ENCODE measurements at places on chromosomes 11 and 22. TPM values are rescaled to one million over a fixed set of nuclear protein-coding genes. Genes with fewer than 3 reads are reported as not detected.
A peak's percentile ranks its signal among the peaks of the same experiment; 100 is the strongest.

Gene MS4A2
- total RNA-seq, result not detected

Gene CCDC34
- total RNA-seq, result 3.9 TPM

Gene OR51E2
- not detected for total RNA-seq

Gene VSIG2
- total RNA-seq, result not detected

Gene ZNF215
- 4.9 TPM for total RNA-seq

Gene ISX
- total RNA-seq, result not detected

Gene OR10G8
- total RNA-seq, result not detected

Gene SWAP70
- 41.6 TPM for total RNA-seq

Gene DEFB131B
- not detected for total RNA-seq

Gene JAM3
- 65.1 TPM for total RNA-seq

- peak; percentile 90 for DNase-seq
- peaks cover 30% of the 10 kb centered on the region for H3K27me3 ChIP-seq
- H3K4me1 ChIP-seq, result peaks cover 7% of the 10 kb centered on the region
These were observed 30.4 kb downstream of the COMMD9 start for GRCh38 chr11:36258730-36259360.

GRCh38 chr11:112345706-112346105 is 85.0 kb upstream of the PLET1 start:
- H3K27me3 ChIP-seq, result no peaks in the 10 kb centered on the region
- H3K27ac ChIP-seq, result no peak overlapping the region
- H3K4me1 ChIP-seq, result no peaks in the 10 kb centered on the region
- no peak overlapping the region for H3K4me3 ChIP-seq

GRCh38 chr11:110855191-110855590 is 143.0 kb upstream of the ARHGAP20 start:
- no peaks in the 10 kb centered on the region for H3K27me3 ChIP-seq
- H3K4me1 ChIP-seq, result peaks cover 23% of the 10 kb centered on the region
- no peak overlapping the region for H3K27ac ChIP-seq
- no peak overlapping the region for H3K4me3 ChIP-seq
- H3K36me3 ChIP-seq, result no peaks in the 10 kb centered on the region

- H3K27me3 ChIP-seq, result no peaks in the 10 kb centered on the region
- DNase-seq, result no peak
- no peaks in the 10 kb centered on the region for H3K36me3 ChIP-seq
- no peak overlapping the region for H3K27ac ChIP-seq
- H3K4me1 ChIP-seq, result no peaks in the 10 kb centered on the region
- no peak overlapping the region for H3K4me3 ChIP-seq
These were observed 42.3 kb downstream of the SPATA19 start for GRCh38 chr11:133803026-133803425.

DNA sequence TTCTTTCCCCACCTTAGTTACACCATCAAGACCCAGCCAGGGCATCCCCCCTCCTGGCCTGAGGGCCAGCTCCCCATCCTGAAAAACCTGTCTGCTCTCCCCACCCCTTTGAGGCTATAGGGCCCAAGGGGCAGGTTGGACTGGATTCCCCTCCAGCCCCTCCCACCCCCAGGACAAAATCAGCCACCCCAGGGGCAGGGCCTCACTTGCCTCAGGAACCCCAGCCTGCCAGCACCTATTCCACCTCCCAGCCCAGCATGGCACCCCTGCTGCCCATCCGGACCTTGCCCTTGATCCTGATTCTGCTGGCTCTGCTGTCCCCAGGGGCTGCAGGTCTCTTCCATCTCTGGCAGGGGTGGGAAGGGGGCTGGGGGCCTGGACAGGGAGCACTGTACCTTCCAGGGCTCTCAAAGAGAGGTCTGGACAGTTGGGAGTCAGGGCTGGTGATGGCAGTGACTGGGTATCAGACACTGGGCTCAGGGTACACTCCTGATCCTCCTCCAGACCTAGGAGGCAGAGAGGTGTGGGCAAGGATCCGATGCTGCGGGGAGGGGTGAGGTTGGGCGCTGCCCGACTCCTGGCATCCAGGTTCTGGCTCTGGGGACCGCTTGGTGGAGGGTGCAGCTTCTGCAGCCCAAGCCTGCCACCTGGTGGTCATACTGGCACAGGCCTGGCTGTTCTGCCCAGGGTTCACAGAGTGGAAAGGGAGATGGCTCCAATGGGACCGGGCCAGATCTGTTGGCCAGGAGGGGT is at the start of gene UPK2:
Gene UPK2, plus strand, starts transcription at position 205 of the 753 bp plus-strand sequence. Its CDS starts 53 bp downstream, at position 258.
- no peak within 1 kb of the TSS for H3K4me3 ChIP-seq
- no peaks in the 10 kb centered on the region for H3K27me3 ChIP-seq

GRCh38 chr11:6006395-6006794 is 351 bp downstream of the OR56A4 start:
- no peak overlapping the region for H3K4me3 ChIP-seq
- H3K27ac ChIP-seq, result no peak overlapping the region
- no peak for DNase-seq
- no peaks in the 10 kb centered on the region for H3K36me3 ChIP-seq

DNA sequence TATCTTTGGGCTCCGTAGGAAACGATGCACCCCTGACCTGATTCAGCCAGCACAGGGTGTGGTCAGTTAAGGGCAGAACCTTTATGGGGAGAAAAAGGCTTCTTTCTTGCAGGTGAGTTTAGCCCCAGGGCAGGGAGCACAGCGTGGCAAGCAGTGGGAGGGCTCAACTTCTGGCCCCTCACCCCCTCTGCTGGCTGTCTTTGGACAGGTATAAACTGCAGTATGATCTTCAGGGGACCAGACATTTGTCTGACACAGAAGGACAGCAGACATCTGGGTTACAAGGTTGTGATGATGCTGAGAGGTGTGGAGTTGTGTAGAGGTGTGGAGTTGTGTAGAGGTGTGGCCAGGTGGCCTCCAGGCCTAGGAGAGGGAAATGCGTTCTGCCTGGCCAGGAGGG is 324.0 kb upstream of the PLET1 start:
- H3K27me3 ChIP-seq, result peaks cover 18% of the 10 kb centered on the region
- H3K27ac ChIP-seq, result no peak overlapping the region
- no peak for DNase-seq
- no peaks in the 10 kb centered on the region for H3K4me1 ChIP-seq

- H3K27ac ChIP-seq, result no peak overlapping the region
- peaks cover 25% of the 10 kb centered on the region for H3K4me1 ChIP-seq
- no peaks in the 10 kb centered on the region for H3K27me3 ChIP-seq
These were observed 24.4 kb downstream of the SLC1A2 start for GRCh38 chr11:35394941-35395340.

DNA sequence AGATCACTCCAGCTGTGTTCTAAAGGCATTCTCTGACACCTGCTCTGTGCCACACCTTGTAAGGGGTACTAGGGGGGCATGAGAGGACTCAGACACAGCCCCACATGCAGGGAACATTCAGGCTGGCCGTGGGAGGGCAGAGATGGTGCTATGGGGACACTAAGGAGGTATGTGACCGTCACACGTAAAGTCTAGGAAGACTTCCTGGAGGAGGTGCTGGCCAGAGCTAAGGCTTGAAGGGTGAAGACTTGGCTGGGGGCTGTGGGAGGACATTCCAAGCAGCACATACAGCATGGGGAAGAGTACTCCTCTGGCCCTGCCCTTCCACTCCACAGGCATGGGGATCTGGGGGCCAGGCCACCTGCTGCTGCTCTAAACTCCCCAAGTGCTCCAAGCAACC is 48.5 kb upstream of the TCF20 start:
- no peaks in the 10 kb centered on the region for H3K27me3 ChIP-seq
- H3K27ac ChIP-seq, result no peak overlapping the region
- no peak overlapping the region for H3K4me3 ChIP-seq
- no peaks in the 10 kb centered on the region for H3K4me1 ChIP-seq
- H3K36me3 ChIP-seq, result no peaks in the 10 kb centered on the region

GRCh38 chr11:65793144-65793581 is 6.3 kb downstream of the OVOL1 start:
- peaks cover 14% of the 10 kb centered on the region for H3K27me3 ChIP-seq
- no peak overlapping the region for H3K4me3 ChIP-seq
- no peak overlapping the region for H3K27ac ChIP-seq

DNA sequence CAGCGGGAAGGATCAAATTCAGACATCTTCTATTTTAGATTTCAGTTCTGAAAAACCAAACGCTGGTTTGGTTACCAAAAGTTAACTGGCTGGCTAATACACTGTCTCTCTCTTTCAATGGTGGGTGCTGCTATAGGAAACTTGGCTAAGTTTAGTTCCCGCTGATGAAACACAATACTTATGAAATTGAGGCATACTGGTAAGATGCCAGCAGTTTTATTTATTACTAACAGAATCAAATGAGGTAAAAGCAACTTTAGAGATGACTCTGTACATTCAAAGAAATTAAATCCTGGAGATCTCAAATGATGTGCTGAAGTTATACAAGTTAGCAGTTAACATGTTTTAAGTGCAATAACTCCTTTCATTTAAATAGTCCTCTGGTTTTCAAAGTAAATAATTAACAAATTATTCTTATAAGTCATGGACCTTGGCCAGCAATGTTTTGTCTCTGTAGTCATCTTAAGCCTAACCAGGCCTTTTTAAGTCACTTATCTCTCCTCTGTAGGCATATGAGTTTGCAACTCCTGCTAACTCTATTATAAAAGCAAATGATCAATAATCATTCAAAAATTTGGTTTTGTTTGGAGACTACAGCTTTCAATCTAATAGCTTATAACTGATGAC is 54.8 kb downstream of the PAK1 start:
- no peaks in the 10 kb centered on the region for H3K27me3 ChIP-seq
- no peak overlapping the region for H3K27ac ChIP-seq
- DNase-seq, result no peak
- no peak overlapping the region for H3K4me3 ChIP-seq

- no peak overlapping the region for H3K4me3 ChIP-seq
- H3K27ac ChIP-seq, result no peak overlapping the region
- no peaks in the 10 kb centered on the region for H3K36me3 ChIP-seq
- no peaks in the 10 kb centered on the region for H3K4me1 ChIP-seq
- no peaks in the 10 kb centered on the region for H3K27me3 ChIP-seq
These were observed 714.4 kb downstream of the METTL15 start for GRCh38 chr11:28822576-28822975.

DNA sequence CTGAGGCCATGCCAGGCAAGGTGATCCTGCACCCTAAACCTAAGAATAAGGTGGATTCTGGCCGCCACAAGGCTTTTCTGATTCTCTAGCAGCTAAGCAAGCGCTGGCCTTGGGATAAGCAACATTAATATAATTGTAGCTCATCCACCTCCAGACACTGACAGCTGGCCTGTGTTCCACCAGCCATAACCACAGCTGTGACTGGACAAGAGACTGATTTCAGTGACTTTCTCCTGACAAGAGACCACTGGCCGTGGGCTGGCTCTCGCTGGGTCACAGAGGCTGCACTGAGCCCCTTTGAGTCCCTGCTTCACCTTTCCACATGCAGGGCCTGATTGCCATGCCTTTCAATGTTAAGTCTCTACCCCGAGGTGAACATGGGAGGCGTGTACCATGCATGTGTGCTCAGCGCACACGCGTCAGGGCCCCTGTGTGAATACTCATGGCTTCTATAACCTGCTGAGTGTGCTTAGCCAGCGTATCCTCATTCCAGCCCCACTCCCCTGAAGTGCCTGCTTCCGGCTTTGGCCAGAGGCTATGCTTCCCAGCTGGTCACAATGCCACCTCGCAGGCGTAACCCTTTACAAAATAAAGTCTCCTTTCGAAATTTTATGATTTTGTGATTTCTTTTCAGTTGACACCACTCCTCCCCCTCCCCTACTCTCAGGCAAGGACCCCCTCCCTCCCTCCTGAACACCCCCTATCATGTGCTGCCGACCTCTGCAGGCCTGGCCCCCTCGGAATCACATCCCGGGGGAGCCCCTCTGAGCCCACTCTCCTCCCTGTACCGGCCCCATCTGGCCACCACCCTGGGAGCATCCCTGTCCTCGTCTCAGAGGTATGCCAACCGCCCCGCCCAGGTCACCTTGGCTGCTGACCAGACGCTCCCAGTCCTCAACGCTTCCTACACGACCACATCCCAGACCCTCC is 128.1 kb downstream of the CTTN start:
- no peaks in the 10 kb centered on the region for H3K4me1 ChIP-seq
- H3K27me3 ChIP-seq, result no peaks in the 10 kb centered on the region
- DNase-seq, result no peak
- no peaks in the 10 kb centered on the region for H3K36me3 ChIP-seq
- no peak overlapping the region for H3K27ac ChIP-seq
- H3K4me3 ChIP-seq, result no peak overlapping the region

DNA sequence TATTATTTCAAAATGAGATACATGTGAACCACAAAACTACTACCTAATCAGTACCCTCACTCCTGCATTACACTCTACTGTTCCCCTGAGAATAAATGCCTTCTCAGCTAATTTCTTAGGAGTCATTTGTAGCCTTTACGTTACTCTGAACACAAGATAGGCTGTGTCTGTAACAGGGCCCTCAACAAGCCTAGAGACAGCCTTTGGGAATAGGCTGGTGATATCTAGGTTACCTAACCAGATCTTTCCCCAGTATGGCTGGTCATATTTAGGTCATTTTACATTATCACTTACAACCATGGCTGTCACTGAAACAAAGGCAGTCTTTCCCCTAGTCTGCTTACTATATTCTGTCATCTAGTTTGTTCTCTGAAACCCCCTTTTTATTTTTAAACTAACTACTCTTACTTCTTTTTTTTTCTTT is 14.2 kb downstream of the ATM start:
- no peak overlapping the region for H3K4me3 ChIP-seq
- peaks cover 35% of the 10 kb centered on the region for H3K36me3 ChIP-seq
- peaks cover 6% of the 10 kb centered on the region for H3K4me1 ChIP-seq
- DNase-seq, result no peak

- H3K4me3 ChIP-seq, result no peak overlapping the region
- H3K4me1 ChIP-seq, result no peaks in the 10 kb centered on the region
- H3K27ac ChIP-seq, result no peak overlapping the region
- H3K27me3 ChIP-seq, result 0 out of 2 replicates have a peak, but pooled peaks cover 4% of the 10 kb centered on the region
- no peaks in the 10 kb centered on the region for H3K36me3 ChIP-seq
These were observed 20.1 kb upstream of the OR8D2 start for GRCh38 chr11:124340142-124340447.

- H3K4me1 ChIP-seq, result peaks cover 9% of the 10 kb centered on the region
- H3K4me3 ChIP-seq, result no peak overlapping the region
- no peaks in the 10 kb centered on the region for H3K36me3 ChIP-seq
- H3K27ac ChIP-seq, result no peak overlapping the region
- DNase-seq, result no peak
- peaks cover 14% of the 10 kb centered on the region for H3K27me3 ChIP-seq
These were observed 7.7 kb downstream of the CHST1 start for GRCh38 chr11:45657496-45658260.

DNA sequence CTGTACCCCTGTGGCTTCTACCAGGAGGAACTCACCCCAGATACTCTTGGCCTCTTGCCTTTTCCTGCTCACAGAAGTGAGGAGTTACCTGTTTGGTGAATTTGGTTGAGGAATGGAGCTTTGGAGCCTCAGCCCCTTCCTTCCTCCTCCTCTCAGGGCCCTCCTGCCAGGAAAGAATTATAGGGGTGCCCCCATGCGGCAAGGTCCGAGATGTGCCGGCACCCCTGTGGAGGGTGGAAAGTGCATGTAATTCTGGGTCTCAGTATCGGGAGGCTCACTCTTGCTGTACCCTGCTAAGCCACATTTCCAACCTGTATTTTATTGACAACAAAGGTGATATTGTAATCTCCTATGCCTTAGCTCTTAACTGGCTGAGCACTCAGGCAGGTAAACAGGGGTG is 13.7 kb upstream of the IGSF22 start:
- no peaks in the 10 kb centered on the region for H3K4me1 ChIP-seq
- H3K27me3 ChIP-seq, result no peaks in the 10 kb centered on the region
- H3K27ac ChIP-seq, result no peak overlapping the region
- H3K4me3 ChIP-seq, result no peak overlapping the region

All from GM23248 (cell line).